GM12891 (cell line): ENCODE measurements at places on chromosomes 12 and 14.

DNA sequence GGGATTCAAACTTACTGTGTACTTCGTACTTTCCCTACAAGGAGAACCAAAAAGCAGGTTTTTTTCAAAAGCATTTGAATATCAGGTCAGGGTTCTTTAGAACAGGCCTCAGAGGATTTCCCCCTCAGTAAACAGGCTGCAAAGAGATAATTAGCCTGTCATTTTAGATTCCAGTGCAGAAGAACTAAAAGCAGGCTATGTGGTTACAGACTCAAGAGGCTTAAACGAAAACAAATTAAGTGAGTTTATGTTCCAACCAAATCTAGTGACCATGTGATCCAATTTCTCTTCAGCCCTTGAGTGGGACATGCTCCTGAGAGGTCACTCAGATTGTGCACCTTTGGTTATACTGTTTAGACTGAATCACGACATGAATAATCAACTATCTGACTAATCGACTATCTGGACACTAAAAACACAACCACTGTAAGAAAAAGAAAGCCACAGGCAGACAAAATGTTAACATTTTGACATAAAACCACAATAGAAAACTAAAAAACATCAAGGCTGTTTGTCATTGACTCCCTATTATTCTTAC lies 4.5 kb downstream of the TMED8 start:
- no peak for DNase-seq

DNA sequence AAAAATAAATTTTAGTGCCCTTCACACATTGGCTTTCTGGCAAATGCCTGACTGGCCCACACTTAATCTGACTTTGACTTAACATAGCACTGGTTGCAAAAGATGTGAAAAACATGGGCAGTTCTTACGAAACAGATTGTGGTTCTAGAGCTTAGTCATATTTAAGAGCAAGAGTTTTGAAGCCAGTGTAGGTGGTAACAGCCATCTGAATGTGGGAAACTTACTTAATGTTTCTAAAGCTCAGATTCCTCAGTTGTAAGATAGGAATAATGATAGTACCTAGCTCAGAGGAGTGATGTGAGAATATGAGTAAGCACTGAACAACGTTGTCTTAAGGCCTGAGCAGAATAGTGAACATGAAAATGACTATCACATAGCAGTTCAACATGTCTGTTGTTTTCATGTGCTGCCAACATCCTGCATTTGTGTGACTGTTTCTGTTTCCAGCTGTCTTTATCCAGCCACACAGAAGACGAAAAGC lies 262.7 kb downstream of the SYT1 start:
- no peak for DNase-seq

DNA sequence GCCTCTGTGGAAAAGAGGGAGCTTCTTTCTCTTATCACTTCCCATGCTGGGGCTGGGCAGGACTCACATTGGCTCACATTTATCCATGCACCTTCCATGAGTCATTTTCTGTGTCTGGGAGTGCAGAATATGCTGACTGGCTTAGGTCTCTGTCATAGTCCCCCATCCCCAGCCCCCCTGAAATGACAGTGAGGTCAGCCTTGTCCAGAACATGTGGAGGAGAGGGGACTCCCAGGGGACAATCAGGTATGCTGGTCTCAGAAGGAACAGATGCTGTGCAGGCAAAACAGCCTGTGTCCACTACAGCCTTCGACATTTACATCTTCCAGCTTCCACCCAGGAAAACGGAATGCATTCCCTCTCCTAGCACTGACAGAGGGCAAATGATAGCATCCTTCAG lies 35.0 kb downstream of the ADGRD1 start:
- no peak for DNase-seq

GRCh38 chr12:4289998-4290790 lies 16.6 kb downstream of the CCND2 start:
- DNase-seq, result no peak

DNA sequence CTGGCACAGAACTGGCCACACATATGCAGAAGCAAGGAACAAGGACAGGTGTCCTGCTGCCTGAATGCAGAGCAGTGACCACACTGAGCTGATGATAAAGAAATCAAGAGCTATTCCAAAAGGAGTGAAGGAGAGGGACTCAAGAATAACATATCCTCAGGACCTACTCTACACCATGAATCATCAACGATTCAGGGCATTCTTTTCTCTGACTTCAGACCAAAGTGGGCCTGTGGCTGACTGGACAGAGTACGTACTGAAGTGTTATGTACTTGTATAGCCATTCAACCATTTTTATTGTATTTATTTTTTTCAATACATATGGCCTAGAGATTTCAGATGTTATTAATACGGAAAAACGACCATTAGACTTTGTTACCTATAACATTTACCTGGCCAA lies 177.5 kb upstream of the TMTC1 start:
- no peak for DNase-seq

DNA sequence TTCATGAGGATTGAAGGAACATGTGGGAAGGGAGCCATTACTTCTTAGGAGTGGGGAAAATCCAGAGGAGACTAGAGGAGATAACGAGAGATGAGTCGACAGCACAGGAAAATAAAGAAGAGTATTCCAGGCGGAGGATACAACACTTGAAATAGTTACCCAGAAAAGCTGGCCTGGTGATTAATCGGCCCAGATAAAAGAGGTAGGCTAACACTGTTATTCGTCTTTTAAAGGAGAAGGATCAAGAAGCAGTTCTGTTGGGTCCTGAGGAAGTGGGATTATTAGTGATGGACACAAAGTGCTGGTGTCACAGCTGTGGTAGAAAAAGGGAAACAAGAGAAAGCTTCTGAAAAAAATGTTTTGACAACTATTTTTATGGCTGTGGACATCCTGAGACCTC lies 425.3 kb downstream of the ZFP36L1 start:
- no peak for DNase-seq

DNA sequence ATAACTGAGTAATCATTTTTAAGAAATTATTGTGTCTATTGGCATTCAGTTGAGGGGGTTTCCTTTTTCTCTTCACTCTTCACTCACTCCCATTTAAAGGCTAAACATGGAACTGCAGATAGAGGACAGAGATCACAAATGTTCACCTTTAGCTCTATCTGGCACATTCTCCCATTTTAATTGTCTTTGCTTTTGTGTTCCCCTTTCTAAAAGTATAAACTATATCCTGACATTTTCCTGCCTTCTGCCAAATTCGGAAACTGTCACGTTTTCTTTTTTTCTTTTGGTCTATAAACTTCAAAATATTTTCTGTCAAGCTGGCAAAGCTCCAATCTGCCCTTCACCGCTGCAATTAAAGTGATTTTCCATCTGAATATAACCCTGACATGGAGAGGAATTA lies 219.8 kb upstream of the CDKN3 start:
- no peak for DNase-seq

- no peak for DNase-seq
Observed at GRCh38 chr12:19575337-19576243, 136.3 kb downstream of the AEBP2 start.

DNA sequence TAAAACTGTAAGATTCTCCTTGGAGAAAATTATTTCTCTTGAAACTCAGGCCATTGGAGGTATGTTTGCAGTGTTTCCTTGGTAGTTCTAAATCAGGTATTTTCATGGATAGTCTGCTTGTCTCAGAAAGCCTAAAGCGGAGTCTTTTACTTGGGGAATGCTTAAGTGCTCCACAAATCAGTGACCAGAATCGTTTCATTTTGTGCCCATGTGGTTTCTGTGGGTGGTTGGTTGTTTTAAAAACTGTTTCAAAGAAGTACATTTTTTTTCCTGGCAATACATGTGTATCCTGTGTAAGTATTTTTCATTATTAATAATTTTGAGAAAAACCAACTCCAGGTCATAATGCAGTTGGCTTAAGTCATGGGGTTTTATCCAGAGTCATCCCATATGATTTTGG lies 33.6 kb downstream of the CCDC91 start:
- DNase-seq, result no peak

DNA sequence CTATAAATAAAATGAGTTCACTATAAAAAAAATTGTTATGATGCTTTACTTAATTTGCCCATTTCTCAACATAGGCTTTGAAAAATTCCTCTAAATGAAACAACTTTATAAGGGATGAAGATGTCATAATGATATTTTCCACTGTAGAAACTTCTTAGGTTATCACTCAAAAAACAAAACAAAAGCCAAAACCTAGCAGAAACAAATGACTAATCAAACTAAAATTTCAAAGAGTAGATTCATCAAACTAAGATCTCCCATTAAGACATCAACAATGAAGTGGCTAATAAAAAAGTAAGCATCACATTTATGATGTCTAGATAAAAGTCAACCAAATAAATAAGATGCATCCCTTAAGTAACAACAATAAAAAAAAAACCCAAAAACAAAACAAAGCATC lies 36.9 kb upstream of the TTC7B start:
- no peak for DNase-seq

DNA sequence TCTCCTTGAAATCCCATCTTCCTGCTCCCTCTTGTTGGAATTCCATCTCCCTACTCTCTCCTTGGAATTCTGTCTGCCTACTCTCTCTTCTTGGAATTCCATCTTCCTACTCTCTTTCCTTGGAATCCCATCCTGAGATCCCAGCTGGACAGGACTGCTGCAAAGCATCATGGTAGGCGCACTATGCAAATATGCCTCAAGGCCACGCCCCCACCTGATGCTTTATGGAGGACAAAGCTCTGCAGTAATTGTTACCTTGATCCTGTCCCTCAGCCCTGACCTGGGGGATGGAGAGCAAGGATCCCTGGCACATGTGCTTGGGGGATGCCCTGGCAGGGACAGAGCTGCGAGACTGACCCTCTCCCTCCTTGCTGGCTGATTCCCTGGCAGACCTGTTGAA lies 185.6 kb downstream of the TBX5 start:
- DNase-seq, result no peak

- DNase-seq, result peak; percentile 52
Observed at GRCh38 chr14:49692811-49693734, at the start of gene KLHDC1. KLHDC1 (plus strand) TSS chr14:49693120; CDS start chr14:49693195, 75 bp downstream.

DNA sequence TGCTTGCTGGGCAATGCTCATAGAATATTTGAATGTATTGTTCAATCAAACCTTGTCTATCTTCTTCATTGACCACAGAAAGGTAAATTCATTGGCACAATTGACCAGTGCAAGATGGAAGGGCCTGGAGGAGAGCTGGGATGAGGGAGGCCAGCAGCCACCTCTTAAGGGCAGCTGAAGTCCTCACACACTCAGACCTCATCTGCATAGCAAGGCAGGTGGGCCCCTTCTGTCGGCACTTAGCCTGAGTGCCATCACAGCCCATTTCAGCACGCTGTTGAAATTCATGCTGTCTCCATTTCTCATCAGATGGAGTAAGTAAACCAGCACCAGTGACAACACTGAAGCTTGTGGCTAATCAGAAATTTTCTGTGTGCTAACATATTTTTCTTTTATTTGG lies 25.4 kb upstream of the HMGA2 start:
- DNase-seq, result no peak

DNA sequence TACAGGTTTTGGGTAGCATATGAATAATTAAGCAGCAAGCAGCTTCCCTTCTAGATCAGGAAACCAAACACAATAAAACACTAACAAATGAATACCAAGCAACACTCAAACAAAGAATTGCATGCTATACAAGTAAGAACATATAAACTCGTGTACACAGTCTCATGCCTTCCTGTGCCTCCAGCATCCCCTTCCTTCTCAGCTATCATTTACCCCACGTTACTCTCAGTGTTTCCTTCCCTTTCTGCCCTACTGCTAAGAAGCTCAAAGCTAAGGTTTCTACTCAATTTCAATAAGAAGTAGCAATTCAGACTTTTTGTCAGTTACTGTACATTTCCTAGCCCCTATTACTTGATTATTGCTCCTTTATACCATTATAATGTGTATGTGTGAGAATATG lies 81.0 kb downstream of the DUSP16 start:
- DNase-seq, result no peak
